ENCODE measurements at places on chromosomes 4 and X.

DNA sequence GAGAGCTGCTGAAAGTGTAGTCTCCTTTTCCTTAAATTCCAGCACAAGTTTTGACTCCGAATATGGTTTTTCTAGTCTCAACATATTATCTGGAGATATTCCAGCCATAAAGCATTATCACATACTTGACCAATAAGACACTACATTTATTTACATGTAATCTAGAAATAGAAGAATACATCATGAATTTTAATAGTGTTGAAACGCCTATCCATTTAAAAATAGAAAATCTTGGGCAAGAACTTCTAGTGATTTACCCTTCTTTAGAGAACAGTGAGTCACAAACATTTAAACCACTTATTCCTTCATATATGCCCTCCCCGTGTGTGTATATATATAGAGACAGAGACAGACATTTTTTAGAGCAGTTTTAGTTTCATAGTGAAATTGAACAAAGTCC lies 161.5 kb downstream of the SOWAHB start:
- no peak for DNase-seq

GRCh38 chr4:86101841-86102240 lies 258.0 kb downstream of the MAPK10 start:
- no peak for DNase-seq

DNA sequence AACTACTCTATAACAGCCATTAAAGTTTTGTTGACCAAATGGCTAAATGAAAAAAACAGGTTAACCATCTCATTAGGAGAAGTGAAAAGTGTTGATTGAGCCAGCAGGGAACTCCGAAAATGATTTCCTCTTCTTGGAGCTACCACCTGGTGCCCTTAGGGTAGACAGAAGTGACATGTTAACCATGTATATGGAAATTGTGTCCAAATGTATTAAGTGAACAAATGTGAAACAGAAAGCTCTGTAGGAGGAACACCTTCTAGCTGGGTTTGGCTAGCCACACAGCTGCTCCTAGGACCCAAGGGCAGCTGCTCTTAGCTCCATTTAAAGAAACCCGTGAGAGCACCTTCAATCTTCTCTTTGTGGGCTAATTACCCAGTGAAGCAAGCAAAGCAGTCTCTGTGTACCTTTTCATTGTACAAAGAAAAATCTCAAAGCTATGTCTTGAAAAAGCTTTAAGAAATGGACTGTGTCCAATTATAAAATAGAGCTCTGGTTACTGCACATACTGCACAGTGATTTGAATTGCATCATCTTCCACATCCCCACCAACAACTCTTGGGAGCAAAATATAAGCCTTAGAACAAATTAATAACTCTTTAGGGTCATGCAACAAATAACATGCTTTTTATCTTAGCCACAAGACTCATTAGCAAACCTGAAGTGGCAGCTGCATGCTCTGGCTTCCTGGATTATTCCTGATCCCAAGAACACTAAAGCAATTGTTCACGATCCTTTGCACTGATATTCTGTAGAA lies 59.2 kb upstream of the PARM1 start:
- no peak for DNase-seq

GRCh38 chr4:39977489-39978377 lies at the start of gene PDS5A:
Gene PDS5A (minus strand): TSS chr4:39977911. CDS start chr4:39976577, 1,334 bp downstream.
- DNase-seq: peak; percentile 88

DNA sequence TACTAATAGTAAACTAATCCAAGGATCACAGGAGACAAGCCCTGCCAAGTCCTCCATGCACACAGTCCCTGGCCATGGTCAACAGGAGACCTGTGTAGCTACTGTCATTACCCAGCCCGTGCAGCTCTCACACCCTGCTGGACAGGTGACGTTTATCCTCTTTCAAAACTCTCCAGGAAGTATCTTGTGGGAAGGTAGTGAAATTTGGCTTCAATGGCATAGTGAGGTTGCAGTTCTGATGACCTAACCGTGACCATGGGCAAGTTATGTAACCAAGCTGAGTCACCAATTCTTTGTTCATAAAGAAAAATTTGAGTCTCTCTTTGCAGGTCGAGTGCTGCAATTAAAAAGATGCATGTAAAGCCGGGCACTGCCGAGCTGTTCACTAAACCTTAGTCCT lies 11.3 kb upstream of the SLC2A9 start:
- DNase-seq: peak; percentile 50

DNA sequence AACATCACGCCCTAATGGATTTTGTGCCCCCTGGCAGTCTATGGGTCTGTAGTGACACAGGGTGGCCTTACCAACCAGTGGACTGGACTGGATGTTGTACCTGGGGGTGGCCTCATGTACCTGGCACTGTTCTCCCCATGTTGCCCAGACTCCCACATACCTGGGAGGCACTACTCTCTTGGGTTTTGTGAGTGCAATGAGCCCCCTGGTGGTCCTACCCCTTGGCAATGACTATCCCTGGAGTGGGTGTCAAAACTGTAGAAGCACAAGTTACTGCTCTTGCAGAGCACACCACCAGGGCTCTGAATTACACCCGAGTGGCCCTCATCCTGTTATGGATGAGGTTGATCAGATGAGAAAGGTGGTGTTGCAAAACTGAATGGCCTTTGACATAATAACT lies 57.8 kb upstream of the CCDC149 start:
- DNase-seq: no peak

GRCh38 chr4:5374994-5375393 lies 323.7 kb downstream of the STK32B start:
- no peak for DNase-seq

- DNase-seq: no peak
Observed at GRCh38 chrX:85630901-85631300, 251.4 kb upstream of the POF1B start.

DNA sequence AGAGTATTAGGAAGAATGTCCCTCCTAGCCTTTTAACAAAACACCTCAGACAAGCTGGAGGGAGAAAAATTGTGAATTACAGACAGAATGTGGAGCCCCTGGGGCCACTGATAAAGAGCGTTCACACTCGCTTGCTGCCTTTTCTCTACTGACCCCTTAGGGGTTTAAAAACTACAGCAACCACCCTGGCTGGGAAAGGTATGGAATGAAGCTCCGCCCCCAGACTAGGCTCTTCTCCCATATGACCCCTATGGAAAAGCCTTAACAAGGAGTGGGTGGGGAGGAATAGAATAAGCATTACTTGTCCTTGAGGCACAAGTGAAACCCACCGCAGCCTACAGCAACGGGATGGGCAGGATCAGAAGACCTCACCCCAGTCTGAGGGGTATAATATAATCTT lies 26.3 kb downstream of the ANKRD50 start:
- no peak for DNase-seq

GRCh38 chr4:175087145-175087544 lies 169.0 kb downstream of the ADAM29 start:
- no peak for DNase-seq

DNA sequence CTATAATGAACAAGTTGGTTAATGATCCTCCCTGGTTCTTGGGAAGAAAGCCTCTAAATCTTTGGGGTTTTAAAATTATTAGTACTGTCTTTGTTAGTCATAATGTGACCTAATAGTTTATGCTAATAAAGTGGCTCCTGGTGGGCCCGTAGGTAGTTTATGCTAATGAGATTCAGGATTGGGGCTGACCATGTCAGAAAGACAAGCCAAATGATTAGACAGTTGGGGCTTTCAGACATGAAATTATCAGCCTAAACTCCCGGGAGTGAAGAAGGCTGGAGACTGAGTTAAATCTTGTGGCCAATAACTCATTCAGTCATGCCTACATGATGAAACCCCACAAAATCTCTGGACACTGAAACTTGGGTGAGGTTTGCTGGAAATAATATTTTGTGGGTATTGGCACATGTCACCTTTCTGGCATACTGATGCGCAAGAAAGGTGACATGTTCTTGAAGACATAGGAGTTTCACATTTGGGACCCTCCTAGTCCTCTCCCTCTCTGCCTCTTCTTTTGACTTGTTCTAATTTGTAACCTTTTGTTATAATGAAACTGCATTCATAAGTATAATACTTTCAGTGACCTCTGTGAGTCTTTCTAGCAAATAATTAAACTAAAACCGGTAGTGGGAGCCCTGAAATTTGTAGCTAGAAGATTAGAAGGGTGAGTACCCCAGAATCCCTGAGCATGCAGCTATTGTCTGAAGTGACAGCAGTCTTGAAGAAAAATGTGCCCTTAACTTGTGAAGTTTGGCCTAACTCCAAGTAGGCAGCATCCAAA lies 196.8 kb upstream of the FSTL5 start:
- DNase-seq: no peak

DNA sequence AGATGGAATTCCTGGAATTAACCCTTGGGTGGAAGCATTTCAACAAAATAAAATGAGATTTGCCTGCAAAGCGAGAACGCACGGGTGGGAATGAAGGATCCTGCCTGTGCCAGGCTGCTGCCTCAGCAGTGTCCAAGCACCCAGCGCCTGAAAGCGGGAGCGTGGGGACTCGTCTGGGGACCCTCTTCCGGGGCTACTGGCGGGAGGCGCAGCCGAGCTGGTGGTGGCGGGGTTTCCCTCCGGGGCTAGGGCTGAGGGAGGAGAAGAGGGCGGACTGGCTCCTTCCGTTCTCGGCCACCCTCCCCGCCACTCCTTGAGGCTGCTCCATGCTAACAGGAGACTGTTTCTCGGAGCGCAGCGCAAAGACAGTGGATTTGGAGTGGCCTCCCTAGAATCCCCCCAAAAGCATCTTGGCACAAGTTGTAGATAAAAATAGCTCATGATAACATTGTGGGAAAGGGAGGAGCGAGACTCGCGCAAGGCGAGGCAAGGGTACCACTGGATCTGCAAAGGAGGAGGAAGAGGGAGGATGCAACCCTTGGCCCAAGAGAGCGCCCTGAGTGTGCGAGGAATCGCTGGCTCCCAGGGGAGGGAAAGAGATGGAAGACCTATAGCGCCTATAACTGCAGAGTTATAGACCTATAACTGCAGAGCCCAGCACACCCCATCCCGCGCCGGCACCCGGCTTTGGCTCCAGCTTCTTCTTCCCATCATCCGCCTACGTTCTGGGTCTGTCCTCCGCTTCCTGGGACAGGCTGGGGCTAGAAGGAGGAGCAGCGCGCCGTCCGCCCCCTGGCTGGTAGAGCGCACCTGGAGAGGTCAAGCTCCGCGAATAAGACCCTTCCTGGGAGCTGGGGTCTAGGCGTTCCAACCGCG lies 1.3 kb downstream of the HS3ST1 start:
- no peak for DNase-seq

- no peak for DNase-seq
Observed at GRCh38 chr4:182140547-182140946, 102.7 kb upstream of the TENM3 start.

- no peak for DNase-seq
Observed at GRCh38 chr4:7287274-7287917, 95.1 kb downstream of the SORCS2 start.

DNA sequence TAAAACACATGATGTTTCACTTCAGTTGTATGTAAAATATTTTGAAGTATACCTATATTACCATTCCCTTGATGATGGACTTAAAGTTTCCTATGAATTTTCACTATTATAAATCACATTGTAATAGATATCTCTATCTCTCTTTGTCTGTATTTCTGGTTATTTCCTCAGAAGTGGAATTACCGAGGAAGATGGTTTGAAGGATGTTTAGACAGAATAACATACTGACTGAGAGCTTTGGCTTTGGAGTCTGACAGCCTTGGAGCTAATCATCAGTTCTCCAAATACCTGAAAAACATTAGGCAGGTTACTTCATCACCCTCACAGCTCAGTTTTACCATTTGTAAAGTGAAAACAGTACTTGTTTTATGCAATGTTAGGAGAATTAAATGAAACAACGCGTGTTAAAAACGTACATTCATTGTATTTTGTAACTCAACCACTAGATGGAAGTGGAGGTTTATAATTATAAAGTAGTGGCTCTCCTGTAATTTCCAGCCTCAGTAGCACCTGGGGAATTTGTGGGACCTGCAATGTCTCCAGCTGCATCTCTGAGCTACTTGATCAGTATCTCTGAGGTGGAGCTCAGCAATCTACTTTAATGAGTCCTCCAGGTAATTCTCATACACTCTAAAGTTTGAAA lies 14.3 kb downstream of the JCHAIN start:
- peak; percentile 4 for DNase-seq

DNA sequence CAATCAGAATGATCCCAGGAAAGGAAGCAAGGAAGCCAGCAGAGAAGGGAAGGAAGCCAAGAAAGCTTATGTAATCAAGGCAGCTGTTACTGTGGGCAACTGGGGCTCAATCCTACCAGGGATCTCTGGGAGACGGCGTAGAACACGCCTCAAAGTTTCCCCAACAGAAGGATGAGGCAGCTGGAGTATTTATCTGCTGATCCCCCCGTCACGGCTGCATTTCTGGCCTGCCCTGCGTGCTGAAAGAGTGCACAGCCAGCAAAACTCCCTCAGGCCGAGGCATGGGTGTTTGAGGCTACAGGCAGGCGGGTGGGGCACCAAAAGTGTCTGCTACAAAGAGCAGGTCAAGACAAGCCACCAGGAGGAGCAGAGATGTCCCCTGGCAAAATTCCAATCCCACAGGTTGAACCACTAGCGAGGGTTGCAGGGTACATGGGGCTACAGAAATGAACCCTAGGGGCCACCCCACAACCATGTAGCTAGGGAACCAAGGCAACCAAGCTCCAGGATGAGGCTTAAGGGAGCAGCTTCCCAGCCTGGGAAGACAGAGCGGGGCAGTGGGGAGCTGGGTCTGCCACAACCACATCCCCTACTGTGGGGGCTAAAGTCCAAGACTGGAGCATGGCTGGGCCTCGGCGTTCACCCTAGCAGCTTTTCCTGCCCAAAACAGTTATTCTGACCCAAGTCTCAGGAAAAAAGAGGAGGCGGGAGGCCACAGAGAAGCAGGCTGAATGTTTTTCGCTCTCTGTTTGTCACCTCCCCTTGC lies 113.4 kb downstream of the BCOR start:
- DNase-seq: no peak

DNA sequence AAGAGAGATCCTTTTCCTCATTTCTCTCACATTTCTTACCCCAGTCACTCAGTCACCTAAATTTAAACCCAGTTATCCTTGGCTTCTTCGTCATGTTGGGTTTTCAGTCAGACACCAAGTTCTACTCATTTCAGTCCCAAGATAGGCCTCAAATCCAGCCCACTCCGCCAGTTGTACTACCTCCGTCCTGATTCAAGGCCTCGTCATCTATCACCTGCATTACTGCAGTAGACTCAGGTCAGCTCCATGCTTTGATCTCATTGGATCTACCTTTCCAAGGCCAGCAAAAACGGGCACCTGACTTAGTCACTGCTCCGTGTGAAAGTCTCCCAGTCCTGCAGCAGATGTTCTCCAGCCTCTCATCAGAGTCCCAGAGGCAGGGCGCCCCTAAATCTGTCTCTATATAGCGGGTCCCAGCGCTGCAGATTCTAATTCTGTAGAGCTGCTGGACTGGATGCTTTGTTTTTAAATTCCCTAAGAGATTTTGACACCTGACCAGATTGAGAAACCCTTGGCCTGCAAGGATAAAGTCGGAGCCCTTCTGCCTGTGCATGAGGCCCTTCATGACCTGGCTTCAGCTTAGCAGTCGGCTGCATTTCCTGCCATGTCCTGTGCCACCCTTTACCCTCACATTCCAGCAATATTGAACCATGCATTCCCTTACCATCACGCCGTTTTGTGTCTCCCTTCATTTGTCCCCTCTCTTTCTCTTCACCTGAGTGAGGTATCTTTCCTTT lies 53.7 kb downstream of the ZFX start:
- no peak for DNase-seq

DNA sequence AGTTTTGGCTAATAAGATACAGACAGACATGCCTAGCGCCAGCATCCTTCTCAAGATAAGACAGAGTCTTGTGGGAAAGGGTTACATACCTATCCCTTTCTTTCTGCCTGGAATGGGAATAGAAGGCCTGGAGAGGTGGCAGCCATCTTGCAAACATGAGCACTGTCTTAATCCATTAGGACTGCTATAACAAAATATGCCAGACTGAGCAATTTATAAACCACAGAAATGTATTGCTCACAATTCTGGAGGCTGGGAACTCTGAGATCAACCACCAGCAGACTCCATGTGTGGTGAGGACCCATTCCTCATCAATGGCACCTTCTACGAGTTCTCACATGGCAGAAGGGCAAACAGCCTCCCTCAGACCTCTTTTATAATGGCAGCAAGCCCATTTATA lies 26.5 kb upstream of the NEIL3 start:
- no peak for DNase-seq
